ENCODE measurements at places on chromosomes 5 and 9. TPM values are rescaled to one million over a fixed set of nuclear protein-coding genes. Genes with fewer than 3 reads are reported as not detected.

AGXT2 gene
- total RNA-seq = not detected

TXNDC8 gene
- total RNA-seq = not detected

DRD1 gene
- total RNA-seq = not detected

ADAMTSL1 gene
- 1.5 TPM for total RNA-seq

CNTNAP3B gene
- 10.4 TPM for total RNA-seq
